ENCODE measurements at places on chromosomes 3 and 15.

- no peak for DNase-seq
Measured at GRCh38 chr3:45477041-45477725, 88.8 kb downstream of the LARS2 start.

DNA sequence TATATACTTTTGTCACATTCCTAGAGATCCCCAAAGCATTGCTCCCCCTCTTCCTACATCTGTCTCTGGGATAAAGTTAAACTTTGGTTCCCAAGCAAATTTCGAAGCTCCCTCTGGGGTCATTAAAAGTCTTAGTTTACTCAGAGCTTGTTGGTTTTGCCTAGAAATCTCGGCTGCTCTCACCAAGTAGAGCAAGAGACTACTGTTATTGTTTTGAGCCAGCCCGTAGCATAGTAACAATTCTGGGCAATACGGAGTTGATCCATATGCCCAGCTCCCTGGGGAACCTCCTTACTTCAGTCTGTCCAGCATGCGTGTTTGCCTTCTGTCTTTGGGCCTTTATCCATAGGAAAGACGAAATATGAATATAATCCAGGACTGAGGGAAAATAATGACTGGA lies 10.0 kb upstream of the P3H2 start:
- DNase-seq = no peak

GRCh38 chr15:80159301-80159700 lies 6.5 kb downstream of the FAH start:
- no peak for DNase-seq

DNA sequence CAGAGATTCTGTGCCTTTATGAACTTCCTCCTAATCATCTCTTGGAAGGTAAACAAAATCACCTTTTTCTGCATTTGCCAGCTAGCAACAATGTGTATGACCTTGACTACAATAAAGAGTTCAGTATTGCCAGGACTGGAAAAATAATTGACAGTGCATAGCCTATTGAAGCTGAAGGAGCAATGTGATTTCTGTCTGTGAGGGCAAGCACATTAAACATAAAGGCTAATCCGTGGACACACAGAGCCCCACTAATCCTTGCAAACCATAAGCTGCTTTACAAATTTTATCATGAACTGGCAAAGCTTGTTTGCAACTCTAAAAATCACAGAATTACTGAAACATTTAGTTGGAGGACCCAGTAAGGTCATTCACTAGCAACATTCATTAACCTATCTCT lies 563.8 kb downstream of the PYDC2 start:
- no peak for DNase-seq

DNA sequence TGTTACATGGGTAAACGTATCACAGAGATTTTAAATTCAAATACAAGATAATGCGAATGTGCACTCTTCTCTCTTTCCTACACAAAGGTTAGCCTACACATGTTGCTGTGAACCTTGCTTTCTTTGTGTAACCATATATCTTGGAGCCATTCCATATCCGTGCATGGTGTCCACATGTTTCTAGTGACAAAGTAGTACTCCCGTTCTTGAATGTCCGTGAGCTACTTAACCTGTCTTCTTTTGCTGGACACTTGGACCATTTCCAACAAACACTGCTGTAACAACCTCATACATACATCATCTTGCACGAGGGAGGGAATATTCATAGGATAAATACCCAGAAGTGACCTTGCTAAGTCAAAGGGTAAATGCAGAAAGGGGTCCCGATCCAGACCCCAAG lies 75.0 kb downstream of the STRIT1 start:
- no peak for DNase-seq

- DNase-seq = no peak
Measured at GRCh38 chr15:73601451-73602445, 31.4 kb downstream of the NPTN start.

All from endodermal cell (in vitro differentiated cells).